ENCODE measurements at places on chromosomes 3 and 15. TPM values are rescaled to one million over a fixed set of nuclear protein-coding genes. Genes with fewer than 3 reads are reported as not detected.

- no peak for DNase-seq
Observed at GRCh38 chr3:54079314-54079713, 43.0 kb upstream of the CACNA2D3 start.

DNA sequence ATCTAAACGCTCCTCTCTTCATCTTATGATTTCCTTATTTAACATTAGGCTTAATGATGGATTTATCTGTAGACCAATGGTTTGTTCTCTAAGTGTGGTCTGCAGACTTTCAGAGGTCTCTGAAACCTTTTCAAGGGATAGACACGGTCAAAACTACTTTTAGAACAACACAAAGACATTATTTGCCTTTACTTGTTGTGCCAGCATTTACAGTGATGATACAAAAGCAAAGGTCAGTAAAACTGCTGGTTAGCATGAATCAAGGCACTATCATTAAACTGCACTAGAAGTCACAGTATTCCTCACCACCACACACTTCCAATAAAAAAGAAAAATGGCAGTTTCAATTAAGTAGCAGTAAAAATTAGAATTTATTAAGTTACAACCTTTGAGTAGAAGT lies 24.4 kb upstream of the IGDCC4 start:
- DNase-seq: no peak

- DNase-seq: no peak
Observed at GRCh38 chr3:175651716-175652115, 792.6 kb downstream of the NAALADL2 start.

Gene CLRN1
- not detected for total RNA-seq

GRCh38 chr15:79099692-79100091 lies 9.1 kb upstream of the RASGRF1 start:
- no peak for DNase-seq

Gene SRPRB
- total RNA-seq: 111 TPM

- DNase-seq: no peak
Observed at GRCh38 chr15:31004220-31004733, 12.8 kb upstream of the MTMR10 start.

DNA sequence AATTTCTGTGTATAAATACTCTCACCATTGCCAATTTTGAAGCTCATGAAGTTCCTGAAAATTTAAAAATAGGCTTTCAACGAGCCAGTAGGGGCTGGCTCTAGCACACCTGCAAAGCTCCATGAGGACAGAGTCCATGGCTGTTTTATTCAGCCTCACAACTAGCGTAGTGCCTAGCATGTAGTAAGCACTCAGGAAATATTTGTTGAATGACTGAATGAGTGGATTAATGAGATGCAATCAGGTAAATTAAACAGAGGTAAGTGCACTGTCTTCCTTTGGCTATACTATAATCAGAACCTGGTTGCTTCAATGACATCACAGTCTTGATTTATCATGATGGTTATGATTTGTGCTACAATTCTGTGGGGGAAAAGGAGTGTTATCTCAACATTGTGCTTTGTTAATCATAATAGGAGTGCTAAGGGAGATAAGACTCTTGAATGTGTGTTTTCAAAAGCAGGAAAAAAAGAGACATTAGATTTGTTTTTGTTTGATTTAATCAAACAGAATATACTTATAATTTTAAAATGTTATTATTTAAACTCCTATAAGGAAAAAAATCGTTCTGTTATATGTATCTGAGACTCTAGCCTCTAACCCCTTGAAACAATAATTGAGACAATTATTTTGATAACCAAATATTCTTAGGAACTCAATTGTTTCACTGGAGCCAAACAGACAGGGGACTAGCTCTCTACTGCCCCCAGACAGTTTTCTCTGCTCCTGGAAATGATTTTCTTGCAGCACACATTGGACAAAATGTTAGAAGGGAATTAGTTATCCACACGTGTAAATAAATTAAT lies 171.7 kb upstream of the ATP11B start:
- no peak for DNase-seq

GRCh38 chr15:74208901-74209559 lies 6.4 kb upstream of the STRA6 start:
- DNase-seq: peak; percentile 60

DNA sequence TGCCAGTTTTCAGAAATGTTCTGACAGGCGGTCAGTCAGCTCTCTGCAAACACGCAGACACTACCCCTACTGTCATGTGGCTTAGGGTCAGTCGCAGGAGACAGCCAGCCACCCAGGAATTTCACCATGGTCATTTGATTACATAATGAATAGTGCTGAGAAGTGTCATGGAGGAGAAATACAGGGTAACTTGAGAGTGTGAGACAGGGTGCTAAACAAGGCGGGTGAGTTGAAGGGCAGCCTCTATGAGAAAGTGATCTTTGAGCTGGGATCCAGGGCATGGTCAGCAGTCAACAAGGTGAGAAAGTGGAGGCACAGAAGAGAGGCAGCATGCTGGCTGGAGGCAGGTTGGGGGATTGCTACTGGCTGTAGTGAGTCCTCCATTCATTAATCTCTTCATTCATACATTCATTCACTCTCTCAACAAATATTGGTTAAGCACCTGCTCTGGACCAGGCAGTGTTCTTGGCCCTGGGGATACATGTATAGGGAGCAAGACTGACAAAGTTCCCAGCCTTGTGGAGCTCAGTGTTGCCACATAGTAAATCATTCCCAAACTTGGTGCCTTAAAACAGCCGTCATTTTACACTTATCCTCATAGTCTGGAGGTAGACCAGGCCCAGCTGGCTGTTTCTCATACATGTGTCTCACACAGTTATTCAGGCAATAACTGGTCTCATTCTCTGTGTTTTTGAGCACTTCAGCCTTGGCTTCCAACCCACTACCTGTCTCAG lies 14.8 kb downstream of the PXYLP1 start:
- peak; percentile 43 for DNase-seq

GRCh38 chr3:58387650-58388546 lies 45.7 kb downstream of the PDHB start:
- DNase-seq: no peak

GRCh38 chr3:137582484-137582883 lies 181.6 kb upstream of the SOX14 start:
- DNase-seq: no peak

Gene PIK3CA
- total RNA-seq: 11.4 TPM

- DNase-seq: no peak
Observed at GRCh38 chr3:45123030-45123429, 23.1 kb downstream of the CDCP1 start.

Gene LRRK1
- 0.07 TPM for total RNA-seq

Gene NR1I2
- total RNA-seq: 10.9 TPM

Gene SMCO1
- not detected for total RNA-seq

DNA sequence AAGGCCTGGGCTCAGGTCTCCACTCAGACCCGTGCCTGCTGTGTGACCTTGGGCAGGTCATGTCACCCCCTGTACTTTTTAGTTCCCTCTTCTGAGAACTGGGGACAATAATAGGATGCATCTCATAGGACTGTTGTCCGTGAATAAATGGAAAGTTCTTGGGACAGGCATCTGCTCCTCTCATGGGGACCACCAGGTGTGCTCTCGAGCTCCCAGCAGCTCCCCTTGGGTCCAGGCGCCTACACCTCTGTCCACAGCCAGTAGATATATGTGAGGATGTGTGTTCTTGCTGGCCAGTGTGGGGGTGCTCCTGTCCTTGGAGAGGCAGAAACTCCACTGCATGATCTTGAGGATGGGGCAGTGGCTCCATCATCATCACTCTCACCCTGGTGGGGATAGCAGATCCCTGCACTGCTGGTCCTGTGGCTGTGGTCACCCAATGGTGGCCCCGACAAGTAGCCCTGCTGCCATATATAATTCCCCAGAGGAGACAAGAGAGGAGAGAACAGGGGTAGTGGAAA lies 257.6 kb upstream of the TLE3 start:
- DNase-seq: no peak

DNA sequence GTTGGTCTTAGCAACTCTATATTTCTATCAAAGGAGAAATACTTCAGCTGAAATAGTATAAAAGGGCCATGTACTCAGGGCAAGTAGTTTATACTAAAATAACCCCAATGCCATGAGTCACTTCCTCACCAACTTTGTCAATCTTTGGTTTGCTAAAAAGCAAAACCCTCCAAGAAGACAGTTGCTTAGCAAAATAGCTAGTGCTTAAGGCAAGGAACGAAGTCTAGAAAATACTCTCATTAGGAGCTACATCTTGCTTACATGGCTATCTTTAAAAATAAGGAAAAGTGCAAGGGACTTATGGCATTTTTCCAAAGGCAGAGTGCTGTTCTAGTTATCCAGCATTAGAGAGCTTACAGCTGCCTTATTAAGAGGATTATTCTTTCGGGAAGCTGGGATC lies 28.4 kb downstream of the P3H2 start:
- no peak for DNase-seq

- DNase-seq: no peak
Observed at GRCh38 chr3:103906304-103906703, 1460.4 kb upstream of the ALCAM start.

- no peak for DNase-seq
Observed at GRCh38 chr15:36831125-36831903, 251.9 kb downstream of the CDIN1 start.

DNA sequence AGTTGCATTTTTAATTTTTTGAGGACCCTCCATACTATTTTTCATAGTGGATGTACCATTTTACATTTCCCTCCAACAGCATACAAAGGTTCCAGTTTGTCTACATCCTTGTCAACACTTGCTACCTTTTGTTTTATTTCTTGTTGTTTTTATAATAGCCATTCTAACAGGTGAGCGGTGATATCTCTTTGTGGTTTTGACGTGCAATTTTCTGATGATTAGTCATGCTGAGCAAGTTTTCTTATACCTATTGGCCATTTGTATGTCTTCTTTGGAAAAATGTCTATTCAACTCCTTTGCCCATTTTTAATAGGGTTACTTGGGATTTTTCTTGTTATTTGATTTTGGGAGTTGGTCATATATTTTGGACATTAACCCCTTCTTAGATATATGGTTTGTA lies 187.0 kb downstream of the CDIN1 start:
- no peak for DNase-seq

GRCh38 chr3:9193633-9194195 lies 55.7 kb downstream of the SRGAP3 start:
- no peak for DNase-seq

Gene PAK6
- 0.07 TPM for total RNA-seq

Measured in HepG2 (cell line).